SK-N-SH (cell line): ENCODE measurements at places on chromosomes 2 and 18.

- no peak for DNase-seq
These were observed 45.0 kb upstream of the AGPS start for GRCh38 chr2:177347570-177347969.

DNA sequence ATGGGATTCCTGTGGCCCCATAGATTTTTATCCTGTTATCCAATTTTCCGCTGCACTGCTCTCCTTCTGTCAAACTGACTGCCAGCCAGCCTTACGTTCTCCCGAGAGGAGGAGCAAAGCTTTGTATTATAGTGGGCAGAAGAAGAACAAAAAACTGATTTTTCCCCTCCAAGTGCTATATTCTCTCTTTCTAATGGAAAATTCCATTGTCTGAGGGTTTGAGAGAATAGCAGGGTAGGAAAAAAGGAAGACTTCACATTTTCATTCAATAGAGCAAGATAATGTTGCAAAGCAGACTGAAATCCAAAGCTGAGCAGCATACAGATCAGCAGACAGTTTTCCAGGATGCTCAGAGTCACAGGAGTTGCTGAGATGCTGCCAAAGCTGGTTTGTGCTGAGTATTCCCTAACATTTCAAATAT, 238.0 kb downstream of the UBE2E3 start:
- no peak for DNase-seq

DNA sequence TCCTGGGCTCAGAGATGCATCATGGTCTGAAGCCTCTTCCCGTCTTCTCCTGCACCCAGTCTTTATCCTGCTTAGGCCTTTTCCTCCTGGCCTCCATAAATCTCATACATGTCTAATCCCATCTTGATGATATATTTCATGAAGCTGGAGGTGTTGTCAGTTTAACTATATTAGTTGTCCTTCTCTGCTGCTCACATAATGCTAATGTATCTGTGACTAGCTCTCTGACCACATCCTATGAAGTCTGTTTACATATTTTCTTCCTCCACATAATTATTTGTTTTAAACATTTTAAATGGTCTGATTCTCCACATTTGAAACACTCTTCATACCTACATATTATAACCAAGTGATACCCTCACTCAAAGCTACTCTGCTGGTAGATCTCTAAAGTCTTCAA, 315.2 kb upstream of the RND3 start:
- DNase-seq: no peak

- DNase-seq: no peak
These were observed 105.8 kb downstream of the RIT2 start for GRCh38 chr18:43009674-43010073.

- no peak for DNase-seq
These were observed 167.9 kb downstream of the FBXO15 start for GRCh38 chr18:73979742-73980141.

GRCh38 chr2:7392076-7392787, 475.0 kb downstream of the RNF144A start:
- no peak for DNase-seq

- no peak for DNase-seq
These were observed 55.7 kb downstream of the TMEM18 start for GRCh38 chr2:621303-622099.

GRCh38 chr2:235592430-235592829, 98.6 kb downstream of the AGAP1 start:
- no peak for DNase-seq

- DNase-seq: no peak
These were observed 21.7 kb upstream of the ZBTB14 start for GRCh38 chr18:5317186-5317585.

GRCh38 chr2:11482473-11483035, 16.6 kb upstream of the E2F6 start:
- DNase-seq: peak; percentile 99

- no peak for DNase-seq
These were observed 180.7 kb downstream of the SUCLG1 start for GRCh38 chr2:84278386-84278785.

- no peak for DNase-seq
These were observed 17.1 kb upstream of the ANTXR1 start for GRCh38 chr2:68995916-68996315.

GRCh38 chr2:10196948-10197696, 74.6 kb downstream of the RRM2 start:
- no peak for DNase-seq

GRCh38 chr18:28716338-28716737, 539.4 kb upstream of the CDH2 start:
- DNase-seq: no peak

DNA sequence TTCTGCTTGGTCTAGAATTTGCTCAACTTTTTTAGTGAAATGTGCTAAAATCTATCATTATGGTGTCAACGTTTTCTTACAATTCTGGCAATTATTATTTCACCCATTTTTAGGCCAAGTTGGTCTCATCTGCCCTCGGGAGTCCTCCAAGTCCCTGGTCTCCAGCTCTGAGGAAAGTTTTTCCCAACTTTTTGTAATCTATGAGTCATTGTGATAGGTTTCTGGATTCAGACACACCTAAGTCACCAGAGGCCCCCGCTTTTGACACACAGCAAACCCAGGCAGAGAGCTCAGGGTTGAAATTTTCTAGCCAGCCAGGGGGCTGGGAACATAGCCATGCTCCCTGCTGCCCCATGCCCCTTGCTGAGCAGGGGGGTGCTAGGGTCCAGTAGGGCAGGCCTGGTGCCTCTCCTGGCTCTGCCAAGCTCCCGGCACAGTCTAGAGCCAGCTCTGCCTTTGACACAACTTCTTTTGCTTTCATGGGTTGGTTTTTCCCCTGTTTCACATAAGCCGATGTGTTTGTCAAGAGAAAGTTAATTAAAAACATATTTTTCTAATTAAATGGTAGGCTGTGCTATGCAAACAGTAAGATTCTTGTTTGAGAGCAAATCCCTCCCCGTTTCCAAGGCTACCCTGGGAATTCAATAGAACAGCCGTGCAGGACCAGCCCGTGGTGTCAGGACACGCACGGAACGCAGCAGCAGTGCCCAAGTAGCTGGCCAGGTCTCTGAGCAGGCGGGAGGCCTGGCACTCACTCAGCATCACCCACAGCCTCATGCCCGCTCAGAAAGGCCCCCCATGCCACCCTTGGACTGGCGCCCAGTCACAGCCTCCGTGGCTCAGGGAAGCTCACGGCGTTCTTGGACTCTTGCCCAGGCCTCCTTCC, 25.5 kb upstream of the SNED1 start:
- DNase-seq: peak; percentile 85

- no peak for DNase-seq
These were observed 326.2 kb upstream of the LRATD1 start for GRCh38 chr2:14306268-14306861.

GRCh38 chr2:130915149-130915548, 78.4 kb downstream of the ARHGEF4 start:
- DNase-seq: no peak

- no peak for DNase-seq
These were observed 705.9 kb downstream of the CCDC85A start for GRCh38 chr2:56889738-56890137.

DNA sequence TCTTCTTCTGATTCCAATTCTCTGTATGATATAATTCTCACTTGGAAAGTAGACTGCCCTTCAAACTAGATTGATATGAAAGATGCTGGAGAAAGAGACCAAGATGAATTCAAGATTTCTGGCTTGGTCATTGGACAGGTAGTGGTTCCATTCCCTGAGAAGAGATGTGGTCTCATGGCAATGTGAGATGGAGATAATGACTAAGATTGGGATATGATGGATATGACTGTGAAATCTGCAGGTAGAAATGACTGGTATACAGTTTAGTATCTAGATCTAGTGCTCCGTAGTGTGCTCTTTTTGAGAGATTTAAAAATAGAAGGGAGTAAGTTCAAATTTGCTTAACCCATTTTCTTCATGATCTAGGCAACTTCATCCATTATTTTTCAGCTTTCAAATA, 425.4 kb upstream of the TRIB2 start:
- DNase-seq: no peak

- no peak for DNase-seq
These were observed 39.4 kb downstream of the RBMS1 start for GRCh38 chr2:160454070-160454797.

GRCh38 chr2:98608962-98609604, 694 bp downstream of the UNC50 start:
- peak; percentile 71 for DNase-seq

DNA sequence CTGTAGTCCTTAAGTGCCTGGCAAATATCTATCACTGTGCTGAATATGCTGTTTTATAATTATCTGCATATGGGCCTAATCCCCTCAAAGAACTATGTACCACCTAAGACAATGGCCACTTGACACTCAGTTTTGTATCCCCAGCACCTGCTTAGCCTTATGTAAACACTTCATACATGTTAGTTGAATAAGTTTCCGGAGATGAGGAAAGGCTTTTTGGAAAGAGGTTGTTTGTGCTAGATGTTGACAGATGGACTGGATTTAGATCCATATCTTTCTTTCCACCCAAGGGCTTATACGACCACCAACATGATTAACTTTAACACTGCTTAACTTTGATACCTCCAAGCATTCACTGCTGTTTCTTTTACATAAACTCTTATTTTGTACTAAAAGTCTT, 63.3 kb downstream of the FAM228A start:
- DNase-seq: no peak

- no peak for DNase-seq
These were observed 482.5 kb downstream of the BCL11A start for GRCh38 chr2:60070736-60071489.

DNA sequence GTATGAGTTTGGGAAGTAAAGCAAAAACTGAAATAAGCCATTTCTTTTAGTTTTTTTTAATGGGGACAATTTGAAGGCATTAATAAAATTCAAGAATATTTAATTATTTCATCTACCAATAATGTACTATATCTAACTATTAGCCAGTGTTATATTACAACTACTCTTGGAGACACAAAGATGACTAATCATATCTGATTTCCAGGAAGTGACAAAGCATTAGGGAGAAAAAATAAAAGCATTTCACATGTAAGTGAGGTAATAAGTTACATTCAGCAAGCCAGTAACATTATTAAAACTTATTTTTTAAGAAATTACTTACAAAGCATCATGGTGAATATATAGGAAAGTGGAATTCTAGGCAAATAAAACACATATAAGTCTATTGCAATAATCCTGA, 781.3 kb upstream of the NRXN1 start:
- DNase-seq: no peak

DNA sequence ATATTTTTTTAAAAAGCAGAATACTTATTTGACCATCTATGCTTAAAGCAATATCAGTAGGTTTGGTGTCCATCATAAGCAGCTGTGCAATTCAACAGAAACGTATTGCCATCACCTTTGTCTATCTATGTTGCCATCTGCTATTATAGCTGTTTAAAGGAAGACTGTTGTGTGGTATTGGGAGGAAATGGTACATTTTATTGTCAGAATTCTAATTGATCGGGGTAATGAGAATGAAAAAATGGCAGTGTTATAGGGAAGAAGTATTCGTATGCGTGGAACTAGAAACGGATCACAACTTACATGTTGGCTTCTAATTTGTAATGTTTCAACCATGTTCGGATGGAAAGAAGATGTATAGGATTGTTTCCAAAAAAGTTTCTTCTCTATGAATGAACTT, 90.3 kb upstream of the RANBP2 start:
- no peak for DNase-seq

DNA sequence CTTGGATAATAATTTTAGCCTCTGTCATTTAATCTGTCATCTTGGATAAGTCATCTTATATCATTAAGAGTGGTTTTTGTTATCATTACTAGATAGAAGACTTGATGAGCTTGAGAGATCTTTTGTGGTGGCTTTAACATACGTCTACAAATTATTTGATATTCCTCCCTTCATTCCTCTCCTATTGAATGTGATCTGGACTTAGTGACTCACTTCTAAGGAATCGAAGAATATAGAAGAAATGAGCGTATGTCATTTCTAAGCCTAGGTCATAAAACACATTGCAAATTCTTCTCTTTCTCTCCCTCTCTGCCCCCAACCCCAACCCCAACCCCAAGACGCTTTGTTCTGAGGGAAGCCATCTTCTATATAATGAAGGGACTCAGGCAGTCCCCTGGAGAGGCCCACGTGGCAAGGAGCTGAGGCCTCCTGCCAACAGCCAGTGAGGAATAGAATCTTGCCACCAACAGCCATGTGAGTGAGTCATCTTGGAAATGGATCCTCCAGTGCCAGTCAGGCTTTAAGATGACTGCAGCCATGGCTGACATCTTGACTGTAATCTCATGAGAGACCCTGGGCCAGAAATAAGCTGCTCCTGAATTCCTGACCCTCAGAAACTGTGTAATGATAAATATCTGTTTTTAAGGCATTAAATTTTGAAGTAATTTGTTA, 221.6 kb upstream of the SP5 start:
- no peak for DNase-seq

- no peak for DNase-seq
These were observed 35.7 kb downstream of the RTTN start for GRCh38 chr18:70169747-70170146.

DNA sequence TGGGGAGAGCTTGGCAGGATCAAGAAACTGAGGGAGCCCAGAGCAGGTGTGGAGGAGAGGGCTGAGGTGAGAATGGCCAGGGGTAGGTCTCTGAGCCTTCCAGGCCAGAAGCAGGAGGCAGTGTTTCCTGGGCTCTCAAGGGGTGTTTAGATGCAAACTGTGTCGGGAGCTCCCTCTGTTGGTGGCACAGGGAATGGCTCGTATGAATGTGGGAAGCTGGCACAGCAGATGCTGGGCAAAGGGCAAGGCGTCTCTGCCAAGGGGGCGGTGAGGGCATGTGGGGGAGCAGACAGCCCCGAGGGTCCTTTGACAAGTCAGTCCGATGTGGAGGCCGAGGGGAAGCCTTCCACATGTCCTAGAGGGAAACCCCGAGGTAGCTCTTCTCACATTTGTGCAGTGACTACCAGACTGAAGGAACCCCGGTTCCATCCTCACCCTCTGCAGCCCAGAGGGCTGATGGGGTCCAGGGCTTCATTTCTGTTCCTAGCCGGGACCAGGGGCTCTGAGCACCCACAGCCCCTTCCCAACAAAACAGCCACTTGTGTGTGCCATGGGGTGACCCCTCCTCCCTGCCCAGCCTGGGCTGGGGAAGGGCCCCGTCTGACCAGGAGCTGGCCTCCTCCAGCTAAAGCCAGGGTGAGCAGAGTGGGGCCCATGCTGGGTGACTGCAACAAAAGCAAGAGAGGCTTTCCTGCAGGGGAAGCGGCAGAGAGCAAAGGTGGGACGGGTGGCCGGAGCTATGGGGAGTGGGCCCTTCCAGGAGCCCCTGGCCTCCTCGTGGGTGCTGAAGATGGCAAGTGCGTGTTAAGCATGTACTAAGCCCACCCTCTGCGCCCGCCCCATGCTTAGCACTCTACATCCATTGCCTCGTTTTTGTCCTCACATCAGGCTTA, 103.4 kb downstream of the SEPTIN10 start:
- DNase-seq: peak; percentile 87

- DNase-seq: no peak
These were observed 225.7 kb upstream of the ST6GAL2 start for GRCh38 chr2:107111623-107112022.
